ENCODE measurements at places on chromosomes 3 and 15. TPM values are rescaled to one million over a fixed set of nuclear protein-coding genes. Genes with fewer than 3 reads are reported as not detected.

- H3K27ac ChIP-seq = no peak overlapping the region
- no peaks in the 10 kb centered on the region for H3K4me1 ChIP-seq
- DNase-seq = no peak
- H3K27me3 ChIP-seq = peaks cover 2% of the 10 kb centered on the region
These were observed 3.0 kb upstream of the CD80 start for GRCh38 chr3:119562307-119562961.

DNA sequence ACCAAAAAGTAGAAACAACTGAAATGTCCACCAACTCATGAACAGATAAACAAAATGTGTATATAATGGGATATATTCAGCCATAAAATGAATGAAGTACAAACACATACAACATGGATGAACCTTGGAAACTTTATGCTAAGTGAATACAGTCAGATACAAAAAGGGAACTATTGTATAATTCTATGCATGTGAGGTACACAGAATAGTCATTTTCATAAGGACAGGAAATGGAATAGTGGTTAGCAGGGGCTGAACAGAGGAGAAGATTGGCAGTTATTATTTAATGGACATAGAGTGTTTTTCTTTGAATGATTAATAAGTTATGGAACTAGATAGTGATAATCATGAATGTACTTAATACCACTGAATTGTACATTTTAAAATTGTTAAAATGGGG lies 20.0 kb upstream of the TRANK1 start:
- no peaks in the 10 kb centered on the region for H3K27me3 ChIP-seq
- H3K4me1 ChIP-seq = peaks cover 8% of the 10 kb centered on the region
- H3K4me3 ChIP-seq = no peak overlapping the region
- no peak overlapping the region for H3K27ac ChIP-seq
- no peaks in the 10 kb centered on the region for H3K36me3 ChIP-seq
- DNase-seq = no peak

DNA sequence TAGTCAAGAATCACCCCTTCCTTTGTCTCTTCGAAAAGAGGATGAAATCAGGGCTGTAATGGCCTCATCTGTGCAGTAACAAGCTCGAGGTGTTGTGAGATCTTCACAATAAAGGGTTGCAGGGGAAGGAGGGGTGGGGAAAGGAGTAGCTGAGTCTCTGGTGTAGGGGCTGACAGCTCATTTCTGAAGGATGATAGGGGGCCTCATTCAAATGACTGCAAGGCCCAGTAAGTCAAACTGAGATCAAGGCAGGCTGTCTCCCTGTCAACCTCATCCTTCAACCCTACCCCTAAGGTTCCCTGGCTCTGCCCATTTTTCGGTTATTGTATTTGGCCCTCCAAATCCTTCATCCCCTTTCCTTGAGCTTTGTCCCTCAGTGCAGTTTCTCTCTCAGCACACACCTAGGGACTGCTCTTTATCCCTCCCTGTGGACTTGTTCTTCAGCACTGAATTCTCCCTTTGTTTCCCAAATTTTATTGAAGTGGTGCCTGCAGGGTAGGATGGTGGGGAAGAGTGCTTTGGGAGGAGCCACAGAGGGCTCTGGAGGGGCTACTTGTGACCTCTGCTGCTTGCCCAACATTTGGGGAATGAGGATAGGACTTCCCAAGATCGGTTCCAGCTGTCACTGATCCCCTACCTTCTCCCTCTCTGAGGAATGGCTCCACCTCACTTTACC lies 38.1 kb downstream of the ZNF589 start:
- no peak overlapping the region for H3K4me3 ChIP-seq
- H3K27me3 ChIP-seq = no peaks in the 10 kb centered on the region
- H3K4me1 ChIP-seq = peaks cover 19% of the 10 kb centered on the region
- no peaks in the 10 kb centered on the region for H3K36me3 ChIP-seq
- H3K27ac ChIP-seq = no peak overlapping the region
- no peak for DNase-seq

DNA sequence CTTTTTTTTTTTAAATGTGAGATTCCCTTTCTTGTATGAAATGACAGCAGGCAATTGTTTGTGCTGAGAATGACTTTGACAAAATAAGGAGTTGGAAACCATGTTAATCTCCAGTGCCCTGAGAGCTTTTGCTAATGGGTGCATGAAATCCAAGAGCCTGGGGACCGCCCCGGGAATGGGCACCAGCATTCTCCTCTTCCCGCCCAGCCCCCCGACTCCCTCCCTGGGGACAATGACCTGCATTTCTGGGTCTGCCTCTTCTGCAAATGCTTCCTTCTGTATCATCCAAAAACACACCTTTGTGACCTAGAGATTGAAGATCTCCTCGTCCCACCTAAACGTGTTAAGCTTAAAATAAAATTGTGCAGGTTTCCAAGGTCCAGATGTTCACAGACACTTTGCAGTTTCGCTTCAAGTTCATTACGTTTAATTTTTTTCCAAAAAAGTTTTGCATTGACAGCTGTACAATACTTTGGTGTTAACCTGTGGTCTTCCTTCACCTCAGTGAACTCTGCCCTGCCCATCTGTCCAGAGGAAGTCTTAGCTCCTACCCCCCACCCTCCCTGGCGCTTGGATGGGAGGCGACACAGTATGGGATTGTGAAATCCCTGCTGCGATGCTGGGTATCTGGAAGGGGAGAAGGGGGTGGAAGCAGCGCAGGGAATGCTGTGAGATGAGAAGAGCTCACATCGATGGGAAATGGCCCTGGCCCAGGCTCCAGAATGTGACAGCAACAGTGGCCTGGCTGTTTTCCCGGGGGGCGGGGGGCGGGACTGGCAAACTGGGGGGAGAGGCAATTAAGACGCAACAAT lies 50.1 kb downstream of the TLE3 start:
- DNase-seq = no peak
- no peak overlapping the region for H3K27ac ChIP-seq
- no peaks in the 10 kb centered on the region for H3K27me3 ChIP-seq
- H3K4me3 ChIP-seq = no peak overlapping the region
- H3K4me1 ChIP-seq = no peaks in the 10 kb centered on the region

- no peaks in the 10 kb centered on the region for H3K4me1 ChIP-seq
- H3K4me3 ChIP-seq = no peak overlapping the region
- no peaks in the 10 kb centered on the region for H3K27me3 ChIP-seq
- no peak overlapping the region for H3K27ac ChIP-seq
- H3K36me3 ChIP-seq = no peaks in the 10 kb centered on the region
These were observed 87.4 kb downstream of the THSD4 start for GRCh38 chr15:71202712-71203111.

DNA sequence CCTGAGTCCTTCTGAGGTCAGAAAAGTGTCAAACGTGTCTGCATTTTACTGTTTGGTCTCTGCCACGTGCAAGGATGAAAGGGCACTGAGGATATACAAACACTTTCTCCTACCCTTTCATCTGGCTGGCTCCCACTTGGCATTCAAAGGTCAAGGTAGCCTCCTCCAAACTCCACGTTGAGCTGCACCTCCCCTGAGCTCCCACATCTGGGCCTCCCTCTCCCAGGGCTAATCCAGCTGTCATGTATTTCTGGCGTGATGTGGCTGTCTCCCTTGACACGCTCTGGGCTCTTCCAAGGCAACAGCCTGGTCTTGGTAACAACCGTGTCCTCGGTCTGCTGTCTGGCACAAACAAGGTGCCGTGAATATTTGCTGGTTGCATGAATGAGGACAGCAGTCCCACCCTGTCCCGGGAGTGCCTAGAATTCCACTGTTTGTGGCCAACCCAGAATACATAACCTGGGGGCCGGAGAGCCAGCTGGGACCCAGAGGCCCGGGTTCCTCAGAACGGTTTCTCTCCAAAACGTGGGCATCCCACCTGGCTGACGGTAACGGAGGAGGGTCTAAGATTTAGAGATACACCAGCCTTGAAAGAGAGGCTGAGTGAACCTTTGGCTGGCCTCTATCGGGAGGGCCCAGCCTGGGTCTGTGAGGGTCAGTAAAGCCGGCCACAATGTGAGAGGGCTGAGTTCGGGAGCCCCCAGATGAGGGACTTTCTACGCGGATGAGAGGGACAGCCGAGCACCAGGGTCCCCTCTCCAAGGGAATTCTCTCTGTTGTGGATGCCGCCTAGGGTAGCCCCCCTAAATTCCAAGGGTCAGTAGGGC lies 767 bp downstream of the GLT8D1 start:
- no peaks in the 10 kb centered on the region for H3K36me3 ChIP-seq
- no peak overlapping the region for H3K27ac ChIP-seq
- peaks cover 22% of the 10 kb centered on the region for H3K4me1 ChIP-seq
- H3K4me3 ChIP-seq = peak overlapping the region; percentile 86

DNA sequence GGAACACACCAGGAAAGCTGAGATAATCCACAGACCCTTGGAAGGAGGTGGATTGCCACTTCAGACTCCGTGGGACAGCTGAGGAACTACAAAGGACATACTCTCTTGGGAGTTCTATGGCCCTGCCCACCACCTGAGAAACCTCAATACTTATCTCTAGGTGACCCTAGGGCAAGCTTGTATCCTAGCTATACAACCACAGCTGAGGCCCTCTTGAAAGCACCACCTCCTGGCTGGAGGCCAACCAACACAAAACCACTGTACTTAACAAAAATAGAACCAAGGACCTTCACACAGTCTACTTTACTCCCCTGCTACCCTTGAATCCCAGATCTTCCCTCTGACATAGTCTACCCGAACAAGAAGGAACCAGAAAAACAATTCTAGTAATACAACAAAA lies 60.7 kb upstream of the TRIM42 start:
- no peak for DNase-seq
- no peaks in the 10 kb centered on the region for H3K27me3 ChIP-seq
- no peaks in the 10 kb centered on the region for H3K4me1 ChIP-seq
- H3K27ac ChIP-seq = no peak overlapping the region
- H3K36me3 ChIP-seq = no peaks in the 10 kb centered on the region
- H3K4me3 ChIP-seq = no peak overlapping the region

GRCh38 chr3:56069766-56070165 lies 398.5 kb downstream of the ERC2 start:
- no peak for DNase-seq
- H3K4me1 ChIP-seq = no peaks in the 10 kb centered on the region
- H3K4me3 ChIP-seq = no peak overlapping the region
- H3K36me3 ChIP-seq = no peaks in the 10 kb centered on the region
- H3K27ac ChIP-seq = no peak overlapping the region
- H3K27me3 ChIP-seq = no peaks in the 10 kb centered on the region

- H3K36me3 ChIP-seq = no peaks in the 10 kb centered on the region
- H3K4me3 ChIP-seq = no peak overlapping the region
- H3K4me1 ChIP-seq = 0 out of 2 replicates have a peak, but pooled peaks cover 1% of the 10 kb centered on the region
- H3K27ac ChIP-seq = no peak overlapping the region
- DNase-seq = no peak
These were observed 22.4 kb downstream of the TJP1 start for GRCh38 chr15:29799859-29800258.

GRCh38 chr15:65869126-65869953 lies at the start of gene RAB11A:
RAB11A (plus strand) TSS chr15:65869491; CDS start chr15:65869586, 95 bp downstream.
- H3K27ac ChIP-seq = peak within 1 kb of the TSS; percentile 85
- DNase-seq = peak; percentile 88
- H3K27me3 ChIP-seq = no peaks in the 10 kb centered on the region
- peak within 1 kb of the TSS; percentile 96 for H3K4me3 ChIP-seq

DNA sequence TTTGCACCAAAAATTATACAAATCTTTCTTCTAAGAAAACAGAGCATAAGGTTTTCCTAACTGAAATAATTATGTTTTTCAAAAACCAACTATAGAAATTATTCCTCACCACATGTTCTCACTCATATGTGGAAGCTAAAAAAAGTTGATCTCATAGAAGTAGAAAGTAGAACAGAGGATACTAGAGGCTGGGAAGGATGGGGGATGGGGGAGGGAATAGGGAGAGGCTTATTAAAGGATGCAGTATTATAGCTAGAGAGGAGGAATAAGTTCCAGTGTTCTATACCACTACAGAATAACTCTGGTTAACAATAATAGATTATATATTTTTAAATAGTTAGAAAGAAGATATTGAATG lies 12.7 kb upstream of the TMEM212 start:
- no peak overlapping the region for H3K4me3 ChIP-seq
- H3K36me3 ChIP-seq = no peaks in the 10 kb centered on the region
- H3K4me1 ChIP-seq = peaks cover 21% of the 10 kb centered on the region
- H3K27me3 ChIP-seq = no peaks in the 10 kb centered on the region
- DNase-seq = peak; percentile 1
- no peak overlapping the region for H3K27ac ChIP-seq

- H3K4me1 ChIP-seq = 0 out of 2 replicates have a peak, but pooled peaks cover 8% of the 10 kb centered on the region
- DNase-seq = no peak
- no peaks in the 10 kb centered on the region for H3K27me3 ChIP-seq
- no peaks in the 10 kb centered on the region for H3K36me3 ChIP-seq
- H3K4me3 ChIP-seq = no peak within 1 kb of the TSS
These were observed at the start of gene ADCY5 for GRCh38 chr3:123448536-123449101. ADCY5 (minus strand) TSS chr3:123449090; CDS start chr3:123448545, 545 bp downstream.

DNA sequence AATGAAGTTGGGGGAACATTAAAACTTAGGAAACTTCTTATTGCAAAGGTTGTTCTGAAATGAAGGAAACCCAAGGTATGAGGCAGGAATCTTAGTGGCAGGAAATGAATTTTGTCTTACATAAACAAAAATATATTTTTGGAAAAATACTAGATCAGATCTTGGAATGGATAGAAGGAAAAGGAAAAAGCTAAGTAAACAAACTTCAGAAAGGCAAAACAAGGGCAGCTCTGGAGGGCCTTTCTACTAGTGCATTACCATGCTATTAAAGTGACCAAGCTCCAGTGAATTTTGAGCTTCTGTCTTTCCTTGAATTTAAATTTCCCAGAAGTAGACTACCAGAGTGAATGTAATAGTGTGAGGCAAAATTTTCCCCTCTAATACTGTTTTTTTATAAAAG lies 13.6 kb downstream of the ARL6 start:
- H3K27ac ChIP-seq = no peak overlapping the region
- H3K36me3 ChIP-seq = no peaks in the 10 kb centered on the region
- no peak overlapping the region for H3K4me3 ChIP-seq
- no peaks in the 10 kb centered on the region for H3K27me3 ChIP-seq
- H3K4me1 ChIP-seq = no peaks in the 10 kb centered on the region

DNA sequence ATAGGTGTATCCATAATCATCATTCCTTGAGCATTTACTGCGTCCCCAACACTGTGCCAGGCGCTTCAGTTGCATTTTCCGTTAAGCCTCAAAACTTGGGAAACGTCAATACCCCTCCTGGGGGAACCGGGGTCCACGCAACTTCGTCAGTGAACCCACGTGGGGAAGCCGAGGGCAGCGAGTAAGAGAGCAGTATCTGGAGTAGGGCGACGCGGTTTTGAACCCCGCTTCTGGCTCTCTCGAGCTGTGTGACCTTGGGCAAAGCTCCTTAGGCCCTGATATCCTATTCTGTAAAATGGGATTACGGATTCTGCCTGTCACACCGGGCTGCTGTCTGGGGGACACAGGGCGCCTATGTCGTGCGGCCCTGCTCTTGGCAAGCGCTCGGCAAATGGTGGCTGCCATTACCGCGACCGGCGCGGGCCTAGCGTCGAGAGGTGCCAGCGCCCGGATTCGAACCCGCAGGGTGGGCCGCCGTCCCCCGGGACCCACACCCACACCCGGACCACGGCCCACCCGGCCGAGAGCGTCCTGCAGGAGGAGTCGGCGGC lies 590 bp downstream of the POLG start:
- peaks cover 16% of the 10 kb centered on the region for H3K4me1 ChIP-seq
- 0 out of 2 replicates have a peak overlapping the region, but pooled peaks have one; percentile 25 for H3K27ac ChIP-seq
- peak overlapping the region; percentile 95 for H3K4me3 ChIP-seq
- peaks cover 31% of the 10 kb centered on the region for H3K36me3 ChIP-seq
- H3K27me3 ChIP-seq = no peaks in the 10 kb centered on the region

The TGM5 gene
- 1.7 TPM for total RNA-seq

The OXTR gene
- total RNA-seq = 3.4 TPM

The PRR23A gene
- not detected for total RNA-seq

The IL17RC gene
- total RNA-seq = 45.0 TPM

The GHRL gene
- not detected for total RNA-seq

The PTX3 gene
- 0.59 TPM for total RNA-seq

The LDHAL6B gene
- not detected for total RNA-seq

The DAG1 gene
- total RNA-seq = 206 TPM

The SUCNR1 gene
- not detected for total RNA-seq

The DNAH1 gene
- 5.9 TPM for total RNA-seq

The GPR149 gene
- not detected for total RNA-seq

The PPM1L gene
- 5.1 TPM for total RNA-seq

The TUSC7 gene
- total RNA-seq = not detected
